ENCODE measurements at places on chromosomes 5 and 9. TPM values are rescaled to one million over a fixed set of nuclear protein-coding genes. Genes with fewer than 3 reads are reported as not detected.

Gene CDX1
- 0.19 TPM for polyA plus RNA-seq

Gene NAIP
- polyA plus RNA-seq: 21.9 TPM

Gene RELL2
- polyA plus RNA-seq: 0.12 TPM

Gene PCDHGC4
- polyA plus RNA-seq: 1.7 TPM

Gene IL33
- 29.6 TPM for polyA plus RNA-seq
